ENCODE measurements at places on chromosomes 4 and X. TPM values are rescaled to one million over a fixed set of nuclear protein-coding genes. Genes with fewer than 3 reads are reported as not detected.

TMEM255A gene
- total RNA-seq = 0.94 TPM

RASSF6 gene
- 0.66 TPM for total RNA-seq

MAP7D2 gene
- total RNA-seq = 0.45 TPM

AREG gene
- not detected for total RNA-seq

- DNase-seq = no peak
These were observed 131.7 kb upstream of the INTU start for GRCh38 chr4:127501103-127501502.

GRCh38 chr4:137997496-137997895 is 244.7 kb downstream of the SLC7A11 start:
- DNase-seq = no peak

Measured in H7 (cell line).